ENCODE measurements at places on chromosomes 12 and 14. TPM values are rescaled to one million over a fixed set of nuclear protein-coding genes. Genes with fewer than 3 reads are reported as not detected.

The ADAMTS20 gene
- total RNA-seq = not detected

The RTRAF gene
- 199 TPM for total RNA-seq

The SELPLG gene
- 0.23 TPM for total RNA-seq

The REP15 gene
- not detected for total RNA-seq

The C3AR1 gene
- total RNA-seq = 0.40 TPM

The BBOF1 gene
- 5.3 TPM for total RNA-seq

The SERPINA3 gene
- total RNA-seq = not detected

The RFX4 gene
- total RNA-seq = not detected
